ENCODE measurements at places on chromosomes 11 and 22. TPM values are rescaled to one million over a fixed set of nuclear protein-coding genes. Genes with fewer than 3 reads are reported as not detected.

Gene TRPM5
- total RNA-seq, result 0.60 TPM

Gene LIN7C
- total RNA-seq, result 32.2 TPM

GRCh38 chr11:70501051-70501901, 102.9 kb downstream of the CTTN start:
- no peak for DNase-seq
- no peaks in the 10 kb centered on the region for H3K36me3 ChIP-seq
- H3K27ac ChIP-seq, result no peak overlapping the region

Gene KRTAP5-8
- not detected for total RNA-seq

Gene ACR
- total RNA-seq, result not detected

Gene NAGA
- 9.1 TPM for total RNA-seq

GRCh38 chr22:32752816-32753520, 48.5 kb upstream of the TIMP3 start:
- no peak for DNase-seq
- no peak overlapping the region for H3K27ac ChIP-seq
- H3K36me3 ChIP-seq, result no peaks in the 10 kb centered on the region
- no peak overlapping the region for H3K4me3 ChIP-seq

DNA sequence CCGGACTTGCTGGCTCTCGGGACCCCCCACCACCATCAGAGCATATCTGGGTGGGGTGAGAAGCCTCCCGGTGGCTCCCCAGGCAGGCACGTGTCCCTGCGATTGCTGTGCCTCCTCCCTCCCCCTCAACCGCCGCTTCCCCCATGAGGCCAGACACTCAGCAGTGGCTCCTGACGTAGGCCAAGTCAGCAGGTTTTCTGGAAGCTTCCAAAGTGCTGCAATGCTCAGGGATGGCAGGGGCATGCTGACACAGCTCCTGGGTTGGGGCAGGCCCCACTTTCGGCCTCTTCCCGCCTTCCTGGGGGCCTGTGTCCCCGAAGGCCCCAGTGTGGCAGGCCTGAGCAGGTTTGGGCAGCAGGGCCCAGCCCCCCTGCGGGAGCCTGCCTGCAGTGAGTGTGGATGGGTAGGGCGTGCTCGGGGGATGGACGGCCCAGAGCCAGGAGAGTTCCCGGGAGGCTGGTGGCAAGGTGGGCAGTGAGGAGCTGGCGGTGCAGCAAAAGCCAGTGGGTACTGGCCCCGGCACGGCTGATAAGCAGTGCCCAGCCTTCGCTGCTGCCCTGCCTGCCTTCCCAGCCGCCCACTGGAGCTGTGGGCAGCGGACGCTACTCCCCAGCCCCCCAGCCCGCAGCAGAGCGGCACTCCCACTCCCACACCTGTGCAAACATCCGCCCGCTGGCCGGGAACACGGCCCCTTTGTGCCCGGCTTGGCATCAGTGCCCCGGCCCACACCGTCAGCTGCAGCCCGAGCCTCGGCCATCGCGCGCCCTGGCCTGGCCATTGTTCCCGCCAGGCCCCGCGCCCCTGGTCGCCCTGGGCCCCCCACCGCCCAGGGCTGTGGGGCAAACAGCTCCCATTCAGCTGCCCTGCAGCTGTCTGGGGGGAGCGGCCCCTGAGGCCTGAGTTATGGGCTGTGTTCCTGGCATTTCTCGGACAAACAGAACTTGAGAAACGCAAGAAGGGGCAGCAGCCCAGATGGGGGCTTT, 125.0 kb downstream of the KCNQ1OT1 start:
- no peaks in the 10 kb centered on the region for H3K4me1 ChIP-seq
- H3K27me3 ChIP-seq, result no peaks in the 10 kb centered on the region
- peaks cover 14% of the 10 kb centered on the region for H3K36me3 ChIP-seq
- DNase-seq, result no peak
- H3K27ac ChIP-seq, result no peak overlapping the region
- H3K4me3 ChIP-seq, result no peak overlapping the region

DNA sequence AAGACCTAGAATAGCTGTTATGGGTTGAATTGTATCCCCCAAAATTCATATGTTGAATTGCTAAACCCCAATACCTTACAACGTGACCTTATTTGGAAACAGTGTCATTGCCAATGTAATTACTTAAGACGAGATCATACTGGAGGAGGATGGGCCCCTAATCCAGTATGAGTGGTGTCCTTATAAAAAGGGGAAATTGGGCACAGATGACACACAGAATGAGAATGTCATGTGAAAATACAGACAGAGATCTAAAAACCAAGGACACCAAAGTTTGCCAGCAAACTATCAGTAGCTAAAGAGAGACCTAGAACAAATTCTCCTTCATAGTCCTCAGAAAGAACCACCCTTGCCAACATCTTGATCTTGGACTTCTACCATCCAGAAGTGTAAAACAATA, 127.7 kb downstream of the ATXN10 start:
- H3K4me3 ChIP-seq, result no peak overlapping the region
- no peak overlapping the region for H3K27ac ChIP-seq
- peaks cover 43% of the 10 kb centered on the region for H3K36me3 ChIP-seq
- DNase-seq, result no peak
- H3K4me1 ChIP-seq, result no peaks in the 10 kb centered on the region

- DNase-seq, result no peak
- no peaks in the 10 kb centered on the region for H3K4me1 ChIP-seq
- no peaks in the 10 kb centered on the region for H3K36me3 ChIP-seq
- H3K27ac ChIP-seq, result no peak overlapping the region
- H3K27me3 ChIP-seq, result no peaks in the 10 kb centered on the region
These were observed 34.1 kb upstream of the TOLLIP start for GRCh38 chr11:1343391-1344055.

- DNase-seq, result no peak
- no peak overlapping the region for H3K27ac ChIP-seq
- peaks cover 2% of the 10 kb centered on the region for H3K36me3 ChIP-seq
- peaks cover 14% of the 10 kb centered on the region for H3K27me3 ChIP-seq
- no peaks in the 10 kb centered on the region for H3K4me1 ChIP-seq
- H3K4me3 ChIP-seq, result no peak overlapping the region
These were observed 458.9 kb upstream of the CADM1 start for GRCh38 chr11:115963156-115963555.

Gene TMEM138
- 71.6 TPM for total RNA-seq
